Astrocyte of the hippocampus (primary cell): ENCODE measurements at places on chromosomes 5 and 9.
A peak's percentile ranks its signal among the peaks of the same experiment; 100 is the strongest.

- peak; percentile 42 for DNase-seq
Measured at GRCh38 chr9:112764344-112764743, 13.8 kb downstream of the SNX30 start.

GRCh38 chr5:7586480-7586879 is 190.5 kb downstream of the ADCY2 start:
- no peak for DNase-seq

GRCh38 chr9:87567001-87567400 is 69.3 kb downstream of the DAPK1 start:
- no peak for DNase-seq

DNA sequence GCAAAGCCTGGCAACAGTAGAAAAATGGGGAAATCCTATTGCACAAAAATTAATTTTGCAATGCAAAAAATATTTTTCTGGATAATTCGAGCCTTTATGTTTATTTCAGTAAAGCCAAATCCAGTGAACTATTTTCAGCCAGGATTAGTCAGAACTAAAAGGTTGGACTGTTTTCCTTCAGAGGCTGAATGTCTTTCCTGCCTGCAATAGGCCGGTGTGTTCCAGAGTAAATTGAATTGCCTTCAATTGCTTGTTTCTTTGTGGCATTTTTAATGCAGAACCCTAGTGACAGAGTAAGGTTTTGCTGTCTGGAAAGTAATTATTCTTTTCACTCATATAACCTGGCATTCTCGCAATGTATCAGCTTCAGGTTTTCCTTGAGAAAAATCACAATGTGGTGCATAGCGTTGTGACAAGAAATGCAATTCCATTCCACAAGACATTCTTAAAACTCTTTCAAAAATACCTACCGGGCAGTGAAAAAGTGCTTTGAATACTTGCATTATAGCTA is 183.7 kb downstream of the GLIS3 start:
- DNase-seq: peak; percentile 65

GRCh38 chr5:154375329-154376008 is 70.3 kb upstream of the SAP30L start:
- no peak for DNase-seq

DNA sequence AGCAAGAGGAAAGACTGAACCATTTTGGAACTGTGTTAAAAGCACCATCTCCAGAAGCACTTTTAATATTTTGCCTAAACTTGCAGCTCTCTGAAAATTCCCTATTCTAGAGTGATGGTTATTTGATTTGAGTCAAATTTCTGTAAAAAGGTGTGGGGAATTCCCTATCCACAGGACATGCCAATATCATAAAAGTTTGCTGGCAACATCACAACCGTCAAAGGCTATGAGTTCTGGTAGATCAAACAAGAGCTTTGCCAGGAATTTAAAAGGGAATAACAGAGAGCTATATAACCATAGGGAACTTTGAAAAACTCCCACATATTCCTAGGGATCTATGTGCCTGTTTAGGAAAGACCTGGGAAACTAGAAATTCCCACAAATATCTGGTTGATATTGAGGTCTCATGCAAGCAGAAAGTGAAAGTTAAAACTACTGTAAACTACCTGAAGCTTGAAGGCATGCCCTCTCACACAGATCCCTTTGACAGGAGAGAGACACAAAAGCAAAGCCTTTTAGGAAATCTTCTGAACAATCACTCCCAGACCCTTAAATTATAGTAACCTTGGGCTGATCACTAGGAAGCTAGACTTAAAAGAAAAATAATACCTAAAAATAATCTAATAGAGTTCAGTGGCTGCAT is 549.9 kb downstream of the ANXA1 start:
- DNase-seq: no peak

DNA sequence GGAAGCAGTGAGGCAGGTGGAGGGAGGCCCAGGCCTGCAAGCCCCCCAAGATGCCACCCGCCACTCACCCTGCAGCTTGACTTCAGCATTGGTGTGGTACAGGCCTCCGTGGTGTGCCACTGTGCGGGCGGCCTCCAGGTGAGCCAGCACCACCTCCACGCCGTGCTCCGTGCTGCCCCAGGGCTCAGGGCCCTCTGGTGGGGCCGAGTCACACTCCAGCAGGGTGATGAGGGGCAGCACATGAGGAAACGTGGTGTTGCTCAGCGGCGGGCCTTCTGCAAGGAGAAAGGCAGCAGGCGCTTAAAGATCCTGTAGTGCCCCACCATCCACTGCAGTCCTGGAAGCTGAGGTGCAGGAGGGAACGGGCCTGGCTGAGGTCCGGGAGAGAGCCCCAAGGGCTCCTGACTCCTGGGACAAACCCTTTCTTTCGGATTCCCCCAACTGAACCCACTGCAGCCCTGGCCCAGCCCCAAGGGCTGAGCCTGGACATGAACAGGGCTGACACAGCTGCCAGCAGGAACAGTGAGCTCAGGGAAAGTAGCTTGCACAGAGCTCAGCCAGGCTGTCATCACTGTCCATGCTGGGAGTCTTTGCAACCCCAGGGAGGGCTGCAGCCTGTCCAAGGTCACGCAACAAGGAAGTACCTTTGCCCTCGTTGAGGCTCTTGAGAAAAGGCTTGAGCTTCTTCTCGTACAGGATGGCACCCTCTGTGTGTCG is 4.7 kb upstream of the TOR2A start:
- DNase-seq: no peak

GRCh38 chr9:126704892-126705766 is 91.4 kb downstream of the LMX1B start:
- DNase-seq: peak; percentile 87

- DNase-seq: no peak
Measured at GRCh38 chr9:8622222-8622802, 822.7 kb upstream of the DMAC1 start.

- DNase-seq: no peak
Measured at GRCh38 chr5:3347741-3348140, 247.9 kb upstream of the IRX1 start.

- no peak for DNase-seq
Measured at GRCh38 chr5:15690611-15691010, 190.6 kb downstream of the FBXL7 start.

- no peak for DNase-seq
Measured at GRCh38 chr5:29114331-29114768, 2076.0 kb upstream of the CDH9 start.

GRCh38 chr9:134965411-134965810 is 47.7 kb upstream of the FCN1 start:
- no peak for DNase-seq

GRCh38 chr9:121826711-121827110 is 175.3 kb downstream of the DAB2IP start:
- DNase-seq: no peak

DNA sequence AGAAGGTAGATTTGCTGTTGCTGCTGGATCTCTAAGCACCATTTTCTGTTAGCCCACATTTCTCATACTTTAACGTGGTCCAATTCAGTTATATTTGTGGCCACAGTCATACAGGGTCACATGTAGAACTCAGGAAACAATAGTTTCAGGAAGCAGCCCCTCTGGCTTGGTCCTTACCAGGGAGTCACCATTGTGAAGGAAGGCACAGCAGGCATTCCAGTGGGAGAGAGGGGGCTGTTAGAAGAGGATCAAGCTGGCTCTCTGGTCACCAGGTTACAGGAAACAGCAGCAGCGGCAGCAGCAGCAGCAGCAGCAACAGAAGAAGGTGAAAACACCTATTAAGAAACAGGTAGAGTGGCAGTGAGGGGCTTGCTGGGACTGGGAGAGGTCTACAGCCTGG is 14.5 kb downstream of the C9orf43 start:
- no peak for DNase-seq

DNA sequence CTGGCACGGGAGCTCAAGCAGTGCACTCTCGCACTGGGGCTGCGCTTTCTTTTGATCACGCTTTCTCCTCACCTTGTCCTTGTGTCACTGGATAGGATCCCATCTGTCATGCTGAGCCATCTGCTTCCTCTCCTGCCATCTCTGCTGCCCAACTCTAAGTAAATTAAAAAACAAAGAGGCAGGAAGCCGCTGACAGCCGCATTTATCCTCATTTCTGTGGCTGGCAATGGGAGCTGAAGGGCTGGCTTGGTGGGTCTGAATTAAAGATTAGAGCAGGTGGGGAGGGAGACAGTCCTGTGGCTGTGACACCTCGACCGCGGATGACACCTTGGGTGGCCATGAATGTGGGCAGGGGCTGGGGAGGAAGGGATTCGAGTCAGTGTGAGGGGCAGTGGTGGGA is 159.2 kb upstream of the ALDH1B1 start:
- no peak for DNase-seq

DNA sequence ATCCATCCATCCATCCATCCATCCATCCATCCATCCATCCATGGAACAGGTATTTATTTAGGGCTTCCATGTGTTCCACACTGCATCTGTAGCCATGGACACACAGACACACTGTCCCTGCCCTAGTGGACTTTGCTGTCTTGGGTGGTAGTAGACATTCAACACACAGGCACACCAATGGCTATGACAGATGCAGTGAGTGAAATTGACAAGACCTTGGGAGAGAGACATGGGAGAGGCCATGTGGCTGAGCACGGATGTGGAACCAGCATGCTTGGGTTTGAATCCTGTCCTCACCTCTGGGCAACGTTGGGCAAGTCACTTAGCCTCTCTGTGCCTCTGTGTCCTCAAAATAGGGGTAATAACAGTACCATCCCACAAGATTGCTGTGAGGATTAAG is 45.3 kb downstream of the STOM start:
- no peak for DNase-seq

DNA sequence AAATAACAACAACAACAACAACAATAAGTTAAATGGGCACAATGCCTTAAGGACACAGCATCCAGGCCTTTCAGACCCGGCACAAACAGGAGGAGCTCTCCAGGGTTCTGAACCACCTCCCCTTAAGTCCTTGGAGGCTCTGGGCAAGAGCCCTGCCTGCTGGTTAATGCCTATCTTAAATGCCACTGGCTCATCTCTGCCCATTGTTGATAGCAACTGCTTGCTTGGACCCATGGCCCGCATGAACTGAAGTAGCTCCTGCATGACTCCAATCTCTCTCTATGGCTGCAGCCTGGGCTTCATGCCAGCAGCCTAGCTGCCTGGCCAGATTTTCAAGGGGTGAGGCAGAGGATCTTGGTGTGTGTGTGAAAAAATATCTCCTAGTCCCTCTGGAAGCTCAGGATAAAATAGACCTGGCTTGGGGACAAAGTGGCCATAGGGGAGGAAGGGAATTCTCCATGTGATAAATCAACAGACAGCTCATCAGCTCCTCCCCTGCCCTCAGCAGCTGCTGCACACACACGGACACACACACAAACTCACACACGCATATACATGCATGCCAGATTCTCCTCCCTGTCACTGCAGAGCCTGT is 27.4 kb downstream of the FAM219A start:
- peak; percentile 91 for DNase-seq

DNA sequence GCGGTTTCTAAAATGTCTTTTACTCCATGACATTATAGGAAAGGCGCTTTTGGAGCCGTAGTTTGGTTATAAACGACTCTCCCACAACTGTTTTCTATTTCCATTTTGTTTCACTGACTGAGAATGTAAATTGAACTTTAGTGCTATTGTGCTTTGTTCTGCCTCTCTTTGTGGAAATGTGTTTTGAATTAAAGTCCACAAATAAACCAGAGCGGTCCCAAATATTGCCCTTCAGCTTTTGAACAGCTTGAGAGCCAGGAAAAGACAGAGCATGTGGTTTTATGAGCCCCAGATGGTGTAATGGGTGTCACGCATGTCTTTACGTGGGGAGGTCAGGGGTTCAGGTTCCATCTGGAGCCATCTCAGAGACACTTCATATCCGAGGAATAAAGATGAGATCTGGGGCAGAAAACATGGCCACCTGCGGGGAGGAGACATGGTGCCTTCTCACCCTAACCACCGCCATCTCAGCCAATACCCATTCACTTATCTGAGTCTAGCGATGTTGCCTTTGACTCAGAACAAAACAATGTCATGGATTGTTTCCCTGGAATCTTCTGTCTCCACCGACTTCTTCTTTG is 42.5 kb upstream of the ROR2 start:
- no peak for DNase-seq

DNA sequence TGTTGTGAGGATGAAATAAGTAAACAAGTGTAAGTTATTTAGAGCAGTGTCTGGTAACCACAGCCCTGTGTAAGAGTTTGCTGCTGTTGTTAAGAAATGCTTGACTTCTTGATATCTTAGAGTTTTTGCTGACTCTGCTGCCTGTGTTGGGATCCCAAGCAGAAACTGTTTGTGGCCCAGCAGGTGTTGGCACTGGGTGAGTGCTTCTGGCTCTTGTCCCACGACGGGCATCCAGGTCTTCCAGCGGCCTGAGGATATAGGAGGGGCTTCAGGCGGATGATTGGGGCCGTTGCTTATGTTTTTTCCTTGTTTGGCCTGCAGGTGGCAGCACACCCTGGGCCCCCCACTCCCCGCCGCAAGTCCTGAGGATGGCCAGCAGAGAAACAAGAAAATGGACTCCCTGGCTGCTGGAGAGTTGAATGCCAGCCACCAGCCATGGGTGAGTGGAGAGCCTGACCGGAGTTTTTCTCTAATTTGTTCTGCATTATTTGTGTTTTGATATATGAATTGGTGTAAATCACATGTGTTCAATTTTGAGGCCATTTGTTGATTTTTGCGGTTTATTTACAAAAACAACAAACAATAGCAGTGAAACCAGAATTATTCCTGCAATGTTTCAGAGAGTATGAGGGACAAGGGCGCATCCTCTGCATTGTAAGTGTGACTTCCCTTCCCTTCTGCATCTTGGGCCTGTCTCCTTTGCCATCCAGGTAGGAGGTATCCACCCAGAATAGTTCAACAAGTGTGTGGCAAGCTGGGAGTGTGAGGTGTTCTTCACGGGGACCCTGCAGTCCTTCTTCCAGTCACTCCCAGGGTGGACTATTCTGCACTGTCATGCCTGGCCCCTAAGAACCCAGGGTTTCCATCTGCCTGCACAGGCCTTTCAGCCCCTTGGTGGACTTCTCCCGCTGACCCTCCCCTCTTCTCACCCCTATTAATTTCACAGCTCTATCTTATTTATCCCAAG is 50.3 kb downstream of the SLC22A5 start:
- DNase-seq: peak; percentile 92

DNA sequence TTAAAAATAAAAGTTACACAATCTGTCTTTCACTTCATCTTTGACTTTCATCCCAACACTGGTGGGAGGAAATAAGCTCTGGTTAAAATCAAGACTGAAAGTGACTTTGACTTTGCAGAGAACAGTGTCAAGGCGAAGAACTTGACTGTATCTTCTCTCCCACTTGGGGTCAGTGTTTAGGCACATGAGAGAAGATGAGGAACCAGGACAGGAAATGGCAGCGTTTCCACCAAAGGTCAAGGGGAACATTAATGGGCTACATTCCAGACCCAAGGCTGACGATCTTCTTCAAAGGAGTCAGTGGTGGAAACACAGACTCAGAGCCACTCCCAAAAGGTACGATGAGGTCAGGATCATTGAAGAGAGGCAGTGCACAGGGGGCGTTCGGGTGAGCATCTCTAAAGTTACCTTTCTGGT is 409.5 kb downstream of the ARHGEF28 start:
- DNase-seq: peak; percentile 64
